HT1080 (cell line): ENCODE measurements at places on chromosomes 4 and X. TPM values are rescaled to one million over a fixed set of nuclear protein-coding genes. Genes with fewer than 3 reads are reported as not detected.

- peak; percentile 42 for DNase-seq
Measured at GRCh38 chr4:33649015-33649414, 2595.3 kb downstream of the ARAP2 start.

The CT45A3 gene
- total RNA-seq, result 0.24 and 0.47 TPM in 2 replicates

DNA sequence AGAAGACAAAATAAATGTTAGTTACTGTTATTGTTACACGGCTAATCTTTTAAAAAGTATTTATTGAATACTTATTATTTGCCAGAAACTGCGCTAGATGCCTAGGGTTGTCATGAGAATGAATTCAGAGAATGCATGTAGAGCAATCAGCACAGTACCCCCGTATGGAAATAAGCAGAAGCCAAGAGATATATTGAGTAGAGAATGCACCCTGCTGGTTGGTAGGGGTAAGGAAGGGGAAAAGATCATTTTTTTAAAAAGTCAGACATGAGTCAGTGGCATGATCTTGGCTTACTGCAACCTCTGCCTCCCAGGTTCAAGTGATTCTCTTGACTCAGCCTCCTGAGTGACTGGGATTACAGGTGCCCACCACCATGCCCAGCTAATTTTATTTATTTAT lies 13.1 kb upstream of the DRP2 start:
- peak; percentile 74 for DNase-seq

DNA sequence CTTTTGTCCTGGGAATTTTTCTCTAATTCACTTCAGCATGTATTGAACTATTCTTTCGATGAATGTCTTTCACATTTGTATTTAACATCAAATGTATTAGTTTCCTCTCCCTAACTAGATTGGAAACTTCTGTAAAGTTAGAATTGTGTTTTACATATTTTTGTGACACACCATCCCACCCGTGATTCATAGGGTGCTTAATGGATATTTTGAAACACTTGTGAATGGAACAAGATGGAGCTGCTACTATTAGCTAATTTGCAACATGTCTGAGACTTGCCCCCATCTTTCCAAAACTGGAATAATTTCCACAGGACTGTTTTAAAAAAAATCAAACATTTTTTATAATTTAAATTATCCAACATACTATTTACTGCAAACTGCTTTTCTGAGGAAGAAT lies 30.2 kb upstream of the GNPDA2 start:
- no peak for DNase-seq

The C4orf36 gene
- total RNA-seq, result 0.13 and 2.6 TPM in 2 replicates

- DNase-seq, result peak; percentile 26
Measured at GRCh38 chrX:48045410-48046311, 25.8 kb downstream of the ZNF630 start.

GRCh38 chrX:154384284-154384892 lies 5.3 kb downstream of the EMD start:
- no peak for DNase-seq

GRCh38 chr4:114265342-114265741 lies 285.9 kb upstream of the ARSJ start:
- no peak for DNase-seq

The CWH43 gene
- not detected in 2 replicates for total RNA-seq

The SLC10A4 gene
- total RNA-seq, result 1.00 and 1.1 TPM in 2 replicates

The DMRTC1 gene
- total RNA-seq, result not detected in 2 replicates

The SHROOM3 gene
- total RNA-seq, result 8.0 and 11.8 TPM in 2 replicates

DNA sequence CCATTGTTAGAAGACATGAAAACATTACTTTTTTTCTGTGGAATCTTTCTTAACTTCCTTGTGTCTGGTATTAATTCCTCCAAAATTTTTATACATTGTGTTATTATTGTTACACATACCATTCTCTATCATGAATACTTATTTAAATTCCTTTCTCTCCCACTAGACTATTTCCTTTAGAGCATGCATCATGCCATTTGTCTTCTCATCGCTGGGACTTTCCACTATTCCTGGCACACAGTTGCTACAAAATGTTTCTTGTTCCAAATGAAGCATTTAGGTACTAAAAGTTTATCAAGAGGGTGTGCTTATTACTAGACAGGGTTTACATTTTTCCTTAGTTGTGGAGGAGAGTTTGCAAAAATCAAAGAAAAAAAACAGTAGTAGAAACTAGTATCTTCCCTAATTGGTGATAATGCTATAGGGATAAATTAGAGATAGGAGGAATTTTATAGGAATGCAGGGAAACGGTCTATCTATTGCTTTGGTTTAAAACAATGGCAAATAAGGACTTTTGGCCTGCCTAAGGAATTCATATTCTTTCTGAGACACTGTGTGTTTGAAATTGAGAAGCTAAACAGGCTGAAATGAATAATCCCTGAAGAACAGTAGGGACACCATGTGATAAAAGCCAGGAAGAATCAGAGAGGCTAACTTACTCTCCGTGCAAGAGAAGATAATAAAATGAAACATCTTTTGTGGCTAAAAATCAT lies 187.5 kb upstream of the TBC1D9 start:
- DNase-seq, result no peak

DNA sequence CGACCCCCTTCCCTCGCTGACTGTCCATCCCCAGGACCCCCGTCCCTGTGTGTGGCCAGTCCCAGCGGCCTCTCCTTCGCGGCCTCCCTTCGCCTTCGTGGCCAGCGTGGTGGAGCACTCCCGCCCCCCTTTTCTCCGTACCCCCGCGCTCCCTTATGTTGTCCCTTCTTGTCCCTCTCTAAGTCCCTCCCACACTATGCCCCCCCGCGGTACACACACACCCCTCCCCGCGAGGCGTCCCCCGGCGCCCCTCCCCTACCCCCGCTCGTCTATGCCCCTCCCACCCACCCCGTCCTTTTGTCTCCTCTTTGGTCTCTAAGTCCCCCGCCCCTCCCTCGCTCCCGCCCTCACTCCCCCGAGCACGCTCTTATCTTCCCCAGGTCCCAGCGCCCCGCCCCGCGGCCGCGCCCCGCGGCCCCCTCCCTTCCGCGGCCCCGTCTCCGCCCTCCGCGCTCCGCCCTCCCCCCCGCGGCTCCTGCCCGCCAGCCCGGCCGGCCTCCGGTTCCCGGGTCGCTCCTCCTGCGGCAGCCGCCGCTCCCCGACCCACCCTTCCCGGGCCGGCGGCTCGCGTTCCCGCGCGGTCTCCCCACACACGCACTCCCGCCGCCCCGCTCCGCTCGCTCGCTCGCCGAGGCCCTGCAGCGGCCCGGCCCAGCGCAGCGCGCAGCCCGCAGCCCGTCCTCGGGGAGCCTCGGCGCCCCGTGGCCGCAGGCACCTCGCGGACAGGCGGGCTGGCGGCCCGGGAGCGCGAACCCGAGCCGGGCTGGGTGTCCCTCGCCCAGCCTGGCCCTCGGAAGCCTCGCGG lies 26.3 kb downstream of the UTP14A start:
- DNase-seq, result peak; percentile 38

GRCh38 chr4:16217300-16218051 lies 8.8 kb downstream of the TAPT1 start:
- no peak for DNase-seq

GRCh38 chr4:187972135-187972534 lies 23.4 kb upstream of the ZFP42 start:
- peak; percentile 22 for DNase-seq

DNA sequence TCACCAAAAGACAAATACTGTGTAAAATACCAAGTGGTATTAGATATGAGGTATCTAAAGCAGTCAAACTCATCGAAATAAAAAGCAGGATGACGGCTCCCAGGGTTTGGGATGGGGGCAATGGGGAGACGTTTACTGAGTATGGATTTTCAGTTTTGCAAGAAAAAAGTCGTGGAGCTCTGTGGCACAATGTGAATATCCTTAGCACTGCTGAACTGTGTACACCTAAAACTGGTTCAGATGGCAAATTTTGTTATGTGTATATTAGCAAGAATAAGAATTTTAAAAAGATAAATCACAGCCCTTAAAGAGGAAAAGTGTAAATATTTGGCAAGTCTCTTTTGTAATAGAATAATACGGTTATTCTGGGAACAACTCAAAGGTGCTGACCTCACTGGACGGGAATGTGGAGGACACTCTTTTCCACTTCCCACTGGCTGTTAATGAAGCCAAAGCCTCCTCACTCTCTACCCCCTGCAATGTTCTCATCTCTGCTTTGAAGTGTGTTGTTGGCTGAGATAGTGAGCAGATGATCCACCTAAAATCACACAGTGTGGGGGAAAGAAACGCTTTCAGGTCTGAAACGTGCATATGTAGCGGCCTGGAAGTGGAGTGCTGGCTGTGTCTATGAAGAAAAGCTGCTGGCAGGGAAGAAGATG lies 49.2 kb downstream of the SEL1L3 start:
- DNase-seq, result peak; percentile 60

DNA sequence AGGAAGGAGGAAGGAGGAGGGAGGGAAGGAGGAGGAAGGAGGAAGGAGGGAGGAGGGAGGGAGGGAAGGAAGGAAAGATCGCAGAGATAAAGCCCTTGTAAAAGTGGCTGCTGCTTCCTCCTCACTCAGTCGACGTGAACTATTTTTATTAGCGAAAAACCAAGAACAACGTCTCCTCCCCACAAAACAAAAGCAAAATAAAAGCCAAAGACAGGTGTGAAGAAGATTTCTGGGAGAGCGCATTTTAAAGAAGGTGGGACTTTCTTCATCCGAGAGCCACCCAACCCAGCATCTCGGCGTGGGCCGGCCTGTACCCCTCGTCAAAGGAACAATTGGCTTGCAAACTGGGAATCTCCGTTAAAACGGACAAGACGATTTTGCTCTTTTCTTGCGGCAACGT lies 40.7 kb upstream of the ASMTL start:
- no peak for DNase-seq

The ADH1A gene
- not detected in 2 replicates for total RNA-seq

The CYLC1 gene
- total RNA-seq, result not detected in 2 replicates

- no peak for DNase-seq
Measured at GRCh38 chrX:7247346-7247745, 99.4 kb upstream of the PUDP start.

The MAN2B2 gene
- total RNA-seq, result 10.4 and 11.7 TPM in 2 replicates

The PABPC1L2A gene
- total RNA-seq, result not detected in 2 replicates

DNA sequence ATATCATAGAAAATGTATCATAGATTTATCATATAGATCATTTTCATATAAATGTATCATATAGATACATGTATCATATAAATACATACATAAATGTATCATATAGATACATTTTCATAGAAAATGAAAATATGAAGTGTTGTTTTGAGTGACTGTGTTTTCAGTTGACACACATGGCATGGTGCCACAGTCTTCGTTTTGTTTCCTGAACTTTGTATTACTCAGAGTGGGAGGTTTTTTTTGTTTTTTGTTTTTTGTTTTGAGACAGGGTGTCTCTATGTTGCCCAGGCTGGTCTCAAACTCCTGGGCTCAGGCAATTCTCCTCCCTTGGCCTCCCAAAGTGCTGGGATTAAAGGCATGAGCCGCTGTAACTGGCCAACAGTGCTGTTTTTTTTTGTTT lies 3.9 kb downstream of the RBM10 start:
- DNase-seq, result no peak

The FREM3 gene
- not detected in 2 replicates for total RNA-seq

DNA sequence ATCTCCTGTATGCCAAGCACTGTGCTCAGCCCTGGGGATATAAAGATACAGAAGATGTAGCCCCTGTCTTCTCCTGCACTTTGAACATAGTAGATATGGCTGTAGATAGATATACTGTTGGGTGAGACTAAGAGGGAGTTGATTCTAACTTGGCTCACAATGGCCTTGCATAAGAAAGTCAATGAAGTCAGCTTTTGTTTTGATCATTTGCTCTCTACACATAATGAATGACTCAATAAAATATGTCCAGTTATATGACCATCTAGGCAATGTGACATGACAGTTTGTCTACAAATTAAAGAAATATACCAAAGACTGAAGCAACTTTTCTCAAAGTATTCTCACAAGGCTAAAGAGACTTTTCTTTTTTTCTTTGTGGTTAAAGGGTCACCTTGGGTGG lies 147.6 kb upstream of the DIPK2B start:
- no peak for DNase-seq

- no peak for DNase-seq
Measured at GRCh38 chr4:107572281-107572680, 147.8 kb downstream of the PAPSS1 start.

DNA sequence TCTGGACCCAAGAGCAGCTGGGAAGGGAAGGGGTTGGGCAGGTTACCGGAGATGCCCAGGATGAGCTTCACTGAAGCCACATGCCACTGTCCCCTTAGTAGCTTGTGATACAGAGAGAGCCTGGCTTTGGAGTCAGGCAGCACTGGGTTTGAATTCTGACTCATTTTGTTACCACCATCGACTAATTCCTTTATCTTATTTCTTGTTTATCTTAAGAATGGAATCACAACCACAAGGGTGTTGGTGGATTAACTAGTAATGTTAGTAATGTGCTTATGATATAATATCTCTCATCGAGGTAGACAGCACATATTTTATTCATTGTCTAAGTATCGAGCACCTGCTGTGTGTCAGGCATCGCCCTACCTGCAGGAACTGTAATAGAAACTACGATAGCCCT lies 17.7 kb upstream of the STX18 start:
- DNase-seq, result peak; percentile 10

DNA sequence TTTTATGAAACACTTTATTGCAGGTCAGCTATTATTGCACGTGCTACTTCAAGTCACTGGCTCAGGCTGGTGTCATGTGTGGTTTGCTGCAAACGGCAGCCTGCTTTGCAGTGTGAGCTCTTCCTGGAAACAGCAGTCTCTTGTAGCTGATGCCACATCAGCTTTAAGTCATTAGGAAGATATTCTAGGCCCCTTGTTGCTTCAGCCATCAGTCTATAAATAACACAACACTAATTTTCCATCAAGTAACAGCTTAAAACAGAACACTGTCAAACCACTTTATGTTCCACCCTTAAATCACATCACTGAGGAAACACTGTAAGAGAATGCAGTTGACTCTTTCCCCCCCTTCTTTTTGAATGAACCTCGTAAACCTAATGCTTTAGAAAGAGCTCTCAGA lies 93.8 kb downstream of the GATB start:
- no peak for DNase-seq

The RBM47 gene
- total RNA-seq, result 1.2 and 1.5 TPM in 2 replicates

DNA sequence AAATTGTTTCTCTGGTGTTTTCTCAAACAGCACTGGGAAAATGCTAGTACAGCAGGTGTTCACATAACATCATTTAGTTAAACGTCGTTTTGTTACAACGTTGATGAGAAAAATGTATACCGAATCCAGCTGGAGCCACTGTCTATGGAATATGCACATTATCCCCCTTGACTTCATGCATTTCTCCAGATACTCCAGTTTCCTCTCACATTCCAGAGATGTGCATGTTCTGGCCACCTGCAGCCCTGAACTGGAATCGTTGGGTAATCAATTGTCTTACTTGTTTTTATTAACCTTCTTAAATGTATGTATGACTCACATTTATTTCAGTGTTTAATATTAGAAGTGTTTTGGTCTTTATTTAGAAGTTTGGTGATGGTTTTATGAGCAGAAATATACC lies 18.4 kb upstream of the ODAM start:
- no peak for DNase-seq

DNA sequence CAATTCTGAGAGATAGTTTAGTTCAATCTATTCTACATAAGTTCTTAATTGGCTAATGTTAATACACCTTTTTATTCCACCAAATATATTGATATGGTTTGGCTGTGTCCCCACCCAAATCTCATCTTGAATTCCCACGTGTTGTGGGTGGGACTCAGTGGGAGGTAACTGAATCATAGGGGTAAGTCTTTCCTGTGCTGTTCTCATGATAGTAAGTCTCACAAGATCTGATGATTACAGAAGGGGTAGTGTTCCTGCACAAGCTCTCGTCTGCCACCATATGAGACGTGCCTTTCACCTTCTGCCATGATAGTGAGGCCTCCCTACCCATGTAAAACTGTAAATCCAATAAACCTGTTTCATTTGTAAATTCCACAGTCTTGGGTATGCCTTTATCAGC lies 11.3 kb downstream of the PPA2 start:
- no peak for DNase-seq

The SHROOM2 gene
- 2.1 and 3.2 TPM in 2 replicates for total RNA-seq

GRCh38 chrX:136453771-136454170 lies 34.0 kb upstream of the BRS3 start:
- no peak for DNase-seq
